ENCODE measurements at places on chromosomes 1 and 21. TPM values are rescaled to one million over a fixed set of nuclear protein-coding genes. Genes with fewer than 3 reads are reported as not detected.

- DNase-seq: no peak
Observed at GRCh38 chr1:151807766-151808165, 2.5 kb upstream of the LINGO4 start.

GRCh38 chr21:33185852-33186251, 43.9 kb upstream of the IFNAR2 start:
- DNase-seq: no peak

The LAD1 gene
- under 0.01 TPM for total RNA-seq

The FCRL2 gene
- total RNA-seq: not detected

DNA sequence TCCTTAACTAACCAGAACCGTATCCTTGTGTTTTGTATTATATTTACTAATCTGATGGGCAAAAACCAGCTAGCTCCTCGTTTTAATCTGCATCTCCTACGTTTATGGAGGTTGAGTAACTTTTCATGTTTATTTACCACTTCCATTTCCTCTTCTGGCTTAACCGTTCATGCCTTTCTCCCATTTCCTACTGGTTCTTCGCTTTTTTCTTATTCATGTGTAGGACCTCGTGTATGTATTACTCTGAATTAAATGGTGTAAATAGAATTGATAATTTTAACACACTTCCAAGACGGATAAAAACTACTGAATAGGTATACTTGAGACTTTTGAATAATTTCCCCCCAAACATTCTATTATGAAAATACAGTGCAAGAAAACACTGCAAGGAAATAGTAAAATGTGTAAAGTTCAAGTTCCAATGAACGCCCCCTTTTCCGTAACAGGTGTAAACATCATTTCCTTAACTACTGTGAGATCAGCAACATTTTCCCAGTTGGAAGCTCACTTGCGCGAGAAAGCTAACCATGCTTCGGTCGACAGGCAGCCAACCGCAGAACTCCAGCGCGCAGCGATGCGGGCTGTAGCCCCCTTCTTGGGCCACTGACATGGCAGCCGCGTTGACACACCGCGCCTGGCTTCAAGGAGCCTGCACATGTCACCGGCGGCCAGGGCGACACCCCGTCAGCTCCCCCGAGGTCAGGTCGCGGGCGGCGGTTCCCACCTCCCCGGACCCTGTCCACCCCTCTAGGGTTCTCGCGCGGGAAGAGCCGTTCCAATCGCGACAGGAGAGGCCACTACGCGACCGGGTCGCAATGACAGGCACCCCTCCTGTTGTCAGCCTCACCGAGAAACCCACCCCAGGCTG, 816 bp downstream of the EDEM3 start:
- DNase-seq: peak; percentile 29

The SKI gene
- total RNA-seq: 3.9 TPM

Data from IMR-90 (cell line).